ENCODE measurements at places on chromosomes 16 and 17.
A peak's percentile ranks its signal among the peaks of the same experiment; 100 is the strongest.

DNA sequence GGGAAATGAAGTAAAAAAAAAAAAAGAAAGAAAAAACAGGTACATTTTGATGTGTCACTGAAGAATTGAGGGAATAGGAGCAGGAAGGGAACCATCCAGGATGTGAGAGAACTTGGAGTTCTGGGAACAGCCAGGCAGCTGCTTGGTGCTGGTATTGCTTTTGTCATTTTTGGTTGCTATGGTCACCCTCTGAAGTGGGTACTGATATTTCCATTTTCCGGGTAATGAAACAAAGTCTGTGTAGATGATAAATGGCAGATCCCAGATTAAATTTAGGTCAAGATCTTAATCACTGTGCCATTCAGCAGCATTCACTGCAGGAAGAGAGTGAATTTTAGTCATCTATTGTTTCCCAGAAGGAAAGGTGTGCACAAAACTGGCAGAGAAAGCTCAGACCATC lies 93.6 kb downstream of the ABCA8 start:
- DNase-seq, result no peak

- no peak for DNase-seq
Observed at GRCh38 chr17:63986821-63987220, 11.3 kb upstream of the PRR29 start.

DNA sequence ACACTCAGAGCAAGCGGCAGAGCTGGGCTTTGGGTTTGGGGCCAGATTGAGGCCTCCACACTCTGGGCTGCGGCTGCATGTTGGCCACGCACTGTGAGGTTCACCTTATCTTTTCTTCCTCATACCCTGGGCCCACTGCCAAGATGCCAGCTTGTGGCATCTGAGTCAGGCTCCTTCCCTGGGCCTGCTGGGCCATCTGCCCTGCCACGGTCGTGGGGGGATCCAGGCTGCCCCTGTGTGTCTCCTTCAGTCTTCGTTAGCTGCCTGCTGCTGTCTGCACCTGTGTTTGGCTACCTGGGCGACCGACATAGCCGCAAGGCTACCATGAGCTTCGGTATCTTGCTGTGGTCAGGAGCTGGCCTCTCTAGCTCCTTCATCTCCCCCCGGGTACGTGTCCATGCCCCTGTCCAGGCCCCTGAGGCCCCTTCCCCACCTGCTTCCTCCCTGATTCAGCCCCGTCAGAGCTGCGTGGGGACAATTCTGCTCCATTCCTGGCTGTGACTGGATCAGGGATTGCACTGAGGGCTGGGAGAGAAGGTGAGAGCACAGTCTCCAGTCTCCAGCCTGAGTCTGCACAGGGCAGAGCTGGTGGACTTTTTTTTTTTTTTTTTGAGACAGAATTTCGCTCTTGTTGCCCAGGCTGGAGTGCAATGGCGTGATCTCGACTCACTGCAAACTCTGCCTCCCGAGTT lies 11.2 kb downstream of the SPNS3 start:
- no peak for DNase-seq

DNA sequence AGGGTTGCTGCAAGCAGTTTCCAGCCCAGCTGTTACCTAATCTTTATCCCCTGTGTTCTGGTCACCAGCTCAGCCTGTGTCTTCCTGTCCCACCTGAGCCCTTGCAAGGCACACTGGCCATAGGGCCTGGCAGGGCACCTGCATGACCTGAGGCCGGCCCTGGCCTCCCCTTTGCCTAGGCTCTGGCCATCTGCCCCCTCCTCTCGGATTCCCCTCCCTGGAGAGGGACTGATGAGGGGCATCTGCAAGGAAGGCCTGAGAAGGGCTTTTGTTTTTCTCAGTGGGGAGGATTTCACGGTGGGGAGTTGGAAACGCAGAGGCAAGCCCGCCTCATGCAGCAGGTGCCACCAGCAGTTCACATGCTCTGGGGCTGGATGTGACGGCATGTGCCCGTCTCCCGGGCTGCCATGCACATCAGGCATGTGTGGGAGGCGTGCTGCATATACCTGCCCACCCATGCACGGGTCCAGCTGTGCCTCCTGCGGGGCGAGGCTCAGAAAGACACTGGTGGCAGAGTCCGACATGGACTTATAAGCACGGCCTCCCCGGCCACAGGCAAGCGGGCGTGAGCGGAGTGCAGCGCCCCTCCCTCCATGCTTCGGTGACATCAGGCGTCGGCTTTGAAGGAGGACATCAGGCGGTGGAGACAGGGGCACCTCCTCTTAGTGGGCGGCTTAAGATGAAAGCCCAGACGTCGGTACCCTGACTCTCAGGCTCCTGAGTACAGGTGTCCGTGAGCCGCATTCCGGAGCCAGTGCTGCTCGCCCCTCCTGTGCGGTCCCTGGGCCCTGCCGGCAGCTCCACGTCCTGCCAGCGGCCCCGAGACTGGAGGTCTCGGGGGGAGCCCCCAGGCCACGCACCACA lies 16.5 kb downstream of the ASPSCR1 start:
- DNase-seq, result no peak

DNA sequence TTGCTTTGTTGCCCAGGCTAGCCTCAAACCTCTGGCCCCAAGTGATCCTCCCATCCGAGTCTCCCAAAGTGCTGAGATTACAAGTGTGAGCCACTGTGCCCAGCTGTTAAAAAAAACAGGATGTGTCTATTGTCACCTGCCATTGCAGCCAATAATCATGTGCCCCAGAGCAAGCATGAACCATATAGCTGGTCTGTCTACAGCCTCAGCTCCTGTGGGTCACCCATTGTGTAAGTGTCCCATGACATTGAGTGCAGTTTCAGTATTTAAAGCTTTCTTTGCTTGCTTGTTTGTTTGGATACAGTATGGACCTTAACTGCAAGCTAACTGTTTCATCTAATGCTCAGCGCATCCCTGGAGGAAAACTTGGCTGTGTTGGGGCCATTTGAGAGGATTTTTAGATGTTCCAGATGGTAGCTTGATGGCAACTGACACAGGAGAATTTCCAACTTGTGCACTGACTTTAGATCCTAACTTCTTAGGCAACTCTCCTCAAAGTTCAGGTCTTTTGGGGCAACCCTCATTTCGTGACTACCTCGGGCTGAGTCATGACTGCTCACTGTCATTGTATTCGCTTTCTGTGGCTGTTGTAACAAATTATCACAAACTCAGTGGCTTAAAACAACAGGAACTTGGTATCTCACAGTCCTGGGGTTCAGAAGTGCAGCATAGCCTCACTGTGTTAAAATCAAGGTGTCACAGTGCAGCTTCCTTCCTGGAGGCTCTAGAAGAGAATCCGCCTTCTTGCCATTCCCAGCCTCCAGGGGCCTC lies 30.3 kb upstream of the ADORA2B start:
- peak; percentile 59 for DNase-seq

DNA sequence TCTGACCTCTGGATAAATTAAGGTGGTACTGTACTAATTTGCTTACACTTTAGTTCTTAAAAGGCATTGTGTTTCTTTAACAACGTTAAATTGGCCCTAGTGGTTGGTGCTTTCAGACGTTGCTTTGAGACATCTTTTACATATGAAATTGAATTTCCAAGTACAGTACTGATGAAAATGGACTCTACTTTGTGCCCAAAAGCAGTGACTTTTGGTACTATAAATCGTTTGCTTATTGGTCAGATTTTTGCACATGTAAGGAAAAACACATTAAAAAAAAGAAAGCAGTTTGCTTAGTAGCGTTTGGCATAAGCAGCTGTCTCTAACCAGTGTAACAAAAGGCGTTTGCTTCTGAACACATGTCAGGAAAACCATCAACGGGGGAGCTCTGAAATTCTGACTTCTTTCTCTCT lies 139.6 kb downstream of the CDK5R1 start:
- no peak for DNase-seq

DNA sequence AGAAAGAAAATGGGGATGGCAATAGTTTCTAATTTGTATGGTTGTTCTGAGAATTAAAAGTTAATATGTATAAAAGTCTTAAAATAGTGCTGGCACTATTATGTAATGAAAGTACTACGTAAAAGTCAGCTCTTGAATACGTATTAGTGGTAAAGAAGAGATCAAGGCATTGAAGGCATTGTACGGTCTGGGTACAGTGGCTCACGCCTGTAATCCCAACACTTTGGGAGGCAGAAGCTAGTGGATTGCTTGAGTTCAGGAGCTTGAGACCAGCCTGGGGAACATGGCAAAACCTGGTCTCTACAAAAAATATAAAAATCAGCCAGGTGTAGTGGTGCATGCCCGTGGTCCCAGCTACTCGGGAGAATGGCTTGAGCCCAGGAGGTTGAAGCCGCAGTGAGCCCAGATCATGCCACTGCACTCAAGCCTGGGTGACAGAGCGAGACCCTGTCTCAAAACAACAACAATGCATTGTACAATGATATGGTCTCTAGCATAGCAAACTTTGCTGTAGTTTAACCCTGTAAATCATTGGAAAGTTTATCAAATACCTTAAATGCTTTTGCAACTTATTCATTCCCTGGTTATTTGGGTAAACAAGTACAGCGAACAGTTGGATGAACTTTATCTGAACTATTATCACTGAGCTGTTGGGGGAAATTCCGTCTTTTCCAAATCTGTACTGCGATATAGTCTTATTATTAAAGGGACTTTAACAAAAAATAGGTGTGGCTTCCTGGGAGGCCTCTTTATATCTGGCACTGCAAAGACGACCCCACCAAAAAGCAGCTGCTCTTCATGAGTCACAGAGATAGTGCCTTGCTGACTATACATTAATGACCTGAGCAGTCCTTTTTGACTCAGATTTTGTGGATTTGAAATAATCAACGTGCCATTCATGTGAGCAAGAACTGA lies 73.6 kb downstream of the GPRC5B start:
- DNase-seq, result peak; percentile 49

GRCh38 chr17:74840989-74841666 lies 18.6 kb downstream of the GRIN2C start:
- DNase-seq, result peak; percentile 45

Measured in inflammatory macrophage treated with lipopolysaccharide for 1 hour (primary cell).